Large intestine (tissue), 12 donors: ENCODE measurements at places on chromosomes 16 and 17.

DNA sequence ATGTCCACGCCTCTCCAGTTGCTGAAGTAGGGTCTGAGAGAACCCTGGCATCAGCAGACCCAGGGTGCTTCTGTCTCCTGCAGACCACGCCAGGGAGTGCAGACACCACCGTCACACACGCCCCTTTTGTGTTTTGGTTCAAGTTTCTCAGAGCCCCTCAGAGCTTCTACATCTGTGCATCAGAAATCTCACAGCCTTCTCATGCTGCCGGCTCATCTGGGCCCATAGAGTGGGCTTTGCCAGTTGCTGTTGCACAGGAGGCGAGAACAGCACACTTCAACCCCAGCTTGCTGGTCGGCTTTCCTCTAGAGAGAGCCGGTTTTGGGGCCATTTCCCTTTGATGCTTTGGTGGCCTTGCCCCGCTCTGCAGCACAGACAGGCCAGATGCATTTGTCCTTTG, 60.9 kb downstream of the PDPK1 start:
- peaks cover 3% of the 10 kb centered on the region for H3K4me1 ChIP-seq
- peaks cover 36% of the 10 kb centered on the region for H3K36me3 ChIP-seq
- H3K27me3 ChIP-seq, result no peaks in the 10 kb centered on the region
- H3K4me3 ChIP-seq, result no peak overlapping the region

DNA sequence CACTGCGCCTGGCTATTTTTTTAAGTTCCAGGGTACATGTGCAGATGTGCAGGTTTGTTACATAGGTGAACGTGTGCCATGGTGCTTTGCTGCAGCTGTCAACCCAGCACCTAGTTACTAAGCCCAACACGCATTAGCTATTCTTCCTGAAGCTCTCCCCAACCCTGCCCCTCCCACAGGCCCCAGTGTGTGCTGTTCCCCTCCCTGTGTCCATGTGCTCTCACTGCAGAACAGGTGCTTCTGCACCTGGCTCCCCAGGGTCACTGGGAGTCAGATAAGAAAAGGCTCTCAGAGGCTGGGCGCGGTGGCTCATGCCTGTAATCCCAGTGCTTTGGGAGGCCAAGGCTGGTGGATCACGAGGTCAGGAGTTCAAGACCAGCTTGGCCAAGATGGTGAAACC, 6.2 kb downstream of the HASPIN start:
- H3K27me3 ChIP-seq, result no peaks in the 10 kb centered on the region
- H3K27ac ChIP-seq, result no peak overlapping the region
- peaks cover 1% of the 10 kb centered on the region for H3K4me1 ChIP-seq
- no peaks in the 10 kb centered on the region for H3K36me3 ChIP-seq

- H3K27ac ChIP-seq, result no peak overlapping the region
- H3K36me3 ChIP-seq, result no peaks in the 10 kb centered on the region
- no peak overlapping the region for H3K4me3 ChIP-seq
- peaks cover 5% of the 10 kb centered on the region for H3K27me3 ChIP-seq
- no peak for DNase-seq
- H3K4me1 ChIP-seq, result no peaks in the 10 kb centered on the region
Observed at GRCh38 chr16:86377251-86378022, 132.9 kb upstream of the FOXF1 start.

- H3K27ac ChIP-seq, result no peak overlapping the region
- H3K4me1 ChIP-seq, result no peaks in the 10 kb centered on the region
- H3K4me3 ChIP-seq, result no peak overlapping the region
- DNase-seq, result no peak
- peaks cover 78% of the 10 kb centered on the region for H3K36me3 ChIP-seq
Observed at GRCh38 chr16:3509470-3509928, 8.7 kb downstream of the CLUAP1 start.

DNA sequence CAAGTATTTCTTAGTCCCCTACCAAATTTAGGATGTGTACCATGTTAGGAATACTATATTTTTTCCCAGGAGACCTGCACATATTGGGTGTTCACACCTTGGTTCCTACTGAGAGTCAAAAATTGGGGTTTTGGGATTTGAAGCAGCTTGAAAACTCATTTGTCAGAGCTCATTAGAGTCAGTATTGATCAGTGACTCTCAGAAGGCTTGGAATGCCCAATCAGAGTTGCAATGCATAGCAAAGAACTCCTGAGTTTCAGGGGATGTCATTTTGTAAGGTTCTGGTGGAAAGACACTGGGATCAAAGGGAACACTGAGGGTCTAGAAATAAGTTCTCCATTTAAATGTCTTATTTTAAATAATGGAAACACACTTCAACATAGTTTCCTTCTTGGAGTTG, 5.1 kb downstream of the HLF start:
- DNase-seq, result no peak
- no peaks in the 10 kb centered on the region for H3K4me1 ChIP-seq
- H3K4me3 ChIP-seq, result no peak overlapping the region
- H3K27ac ChIP-seq, result no peak overlapping the region
- H3K36me3 ChIP-seq, result no peaks in the 10 kb centered on the region

DNA sequence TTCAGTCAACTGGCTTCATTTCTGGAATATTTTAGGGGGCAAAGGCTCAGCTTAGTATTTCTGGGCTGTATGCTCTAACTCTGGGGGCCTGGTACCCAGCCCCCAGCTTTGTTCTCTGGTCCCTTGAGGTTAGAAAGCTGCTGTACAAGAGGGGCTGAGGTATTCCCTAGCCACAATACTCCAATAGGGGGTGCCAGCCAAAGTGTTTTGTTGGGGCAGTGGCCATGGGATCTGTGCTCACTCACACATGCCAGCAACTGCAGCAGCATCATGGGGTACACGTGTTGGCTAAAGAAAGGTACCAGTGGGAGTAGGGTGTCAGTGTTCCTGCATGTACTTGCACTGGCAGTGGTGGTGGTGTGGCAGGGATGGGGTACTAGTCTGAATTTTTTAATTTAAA, 257.3 kb downstream of the CA10 start:
- no peak overlapping the region for H3K27ac ChIP-seq
- H3K4me1 ChIP-seq, result no peaks in the 10 kb centered on the region
- no peaks in the 10 kb centered on the region for H3K27me3 ChIP-seq
- H3K4me3 ChIP-seq, result no peak overlapping the region

DNA sequence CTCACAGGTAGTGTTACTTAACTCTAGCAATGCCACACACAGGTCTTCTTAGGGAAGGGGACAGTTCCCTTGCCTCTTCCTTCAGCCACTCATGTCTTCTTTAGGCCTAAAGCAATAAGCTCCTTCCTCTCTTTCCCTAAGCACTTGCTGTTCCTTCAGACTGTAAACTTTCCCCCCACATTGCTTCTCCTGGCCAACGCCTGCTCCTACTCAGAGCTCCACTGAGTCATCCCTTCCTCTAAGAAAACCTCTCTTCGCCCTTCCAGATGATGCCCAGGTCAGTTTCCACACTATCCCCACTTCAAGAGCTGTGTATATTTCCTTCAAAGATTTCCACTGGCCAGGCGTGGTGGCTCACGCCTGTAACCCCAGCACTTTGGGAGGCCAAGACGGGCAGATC, 12.5 kb upstream of the EPOP start:
- no peaks in the 10 kb centered on the region for H3K27me3 ChIP-seq
- H3K27ac ChIP-seq, result no peak overlapping the region
- H3K4me3 ChIP-seq, result no peak overlapping the region
- H3K4me1 ChIP-seq, result no peaks in the 10 kb centered on the region

DNA sequence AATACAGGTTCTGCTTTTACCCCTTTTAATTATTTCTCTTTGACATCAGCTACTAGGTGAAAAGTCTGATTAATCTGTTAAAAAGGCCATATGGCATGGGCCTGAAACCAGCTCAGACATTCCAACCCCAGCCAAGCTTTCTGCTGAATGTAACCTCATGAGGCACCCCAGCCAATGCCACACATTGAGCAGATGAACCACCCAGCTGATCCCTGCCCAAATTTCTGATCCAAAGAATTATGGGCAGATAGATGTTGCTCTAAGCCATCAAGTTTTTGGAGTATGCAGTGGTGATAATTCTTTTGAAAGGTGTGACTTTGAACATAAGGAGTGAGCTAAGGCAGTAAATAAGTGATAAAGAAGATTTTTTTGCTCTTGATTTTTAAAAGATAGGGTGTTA, 177.6 kb upstream of the AXIN2 start:
- no peak overlapping the region for H3K4me3 ChIP-seq
- DNase-seq, result no peak
- H3K4me1 ChIP-seq, result no peaks in the 10 kb centered on the region
- H3K27me3 ChIP-seq, result no peaks in the 10 kb centered on the region
- H3K27ac ChIP-seq, result no peak overlapping the region

- peak overlapping the region; percentile 4 for H3K27ac ChIP-seq
- no peak overlapping the region for H3K4me3 ChIP-seq
- H3K36me3 ChIP-seq, result peaks cover 38% of the 10 kb centered on the region
- H3K4me1 ChIP-seq, result peaks cover 27% of the 10 kb centered on the region
- H3K27me3 ChIP-seq, result no peaks in the 10 kb centered on the region
Observed at GRCh38 chr17:43019418-43019817, 2.8 kb downstream of the VAT1 start.

GRCh38 chr17:34420254-34420766, 57.3 kb upstream of the CCL1 start:
- peaks cover 35% of the 10 kb centered on the region for H3K27me3 ChIP-seq
- peak; percentile 26 for DNase-seq
- no peaks in the 10 kb centered on the region for H3K4me1 ChIP-seq
- no peaks in the 10 kb centered on the region for H3K36me3 ChIP-seq

DNA sequence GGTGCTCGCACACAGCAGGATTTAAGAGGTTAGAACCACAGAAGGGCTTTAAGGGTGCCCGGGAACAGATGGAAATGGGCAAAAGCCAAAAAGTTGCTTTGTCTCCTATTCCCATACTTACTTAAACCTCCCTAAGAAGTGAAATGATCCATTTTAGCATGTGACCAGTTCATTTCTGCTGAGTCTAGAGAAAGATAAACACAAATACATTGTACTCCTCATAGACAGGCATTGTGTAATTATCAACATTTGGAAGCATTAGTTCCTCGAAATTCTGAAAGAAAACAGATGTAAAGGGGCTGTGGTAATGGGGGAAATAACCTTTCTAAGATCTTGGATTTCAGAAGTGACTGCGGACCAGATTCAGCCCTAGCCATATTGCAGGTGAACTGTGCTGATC, 178.3 kb downstream of the CYB561 start:
- H3K4me3 ChIP-seq, result no peak overlapping the region
- H3K4me1 ChIP-seq, result no peaks in the 10 kb centered on the region
- no peak overlapping the region for H3K27ac ChIP-seq
- no peak for DNase-seq

DNA sequence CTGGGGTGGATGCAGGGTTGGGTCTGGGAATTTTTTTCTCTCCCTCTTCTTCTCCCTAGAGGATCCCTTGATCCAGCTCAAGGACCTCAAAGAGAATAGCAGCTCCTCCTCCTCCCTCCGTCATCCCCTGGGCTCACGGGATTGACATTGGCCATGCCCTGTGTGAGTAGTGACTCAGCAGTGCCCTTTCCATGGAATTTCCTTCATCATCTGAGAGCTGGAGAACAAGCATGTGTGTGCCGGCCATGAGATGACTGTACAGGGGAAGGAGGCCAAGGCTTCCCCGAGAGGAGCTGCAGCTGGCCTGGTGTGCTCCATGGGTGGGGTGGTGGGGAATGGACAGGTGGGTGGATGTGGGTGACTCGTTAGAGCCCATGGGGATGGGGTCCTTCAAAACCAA, 8.9 kb upstream of the WSCD1 start:
- no peaks in the 10 kb centered on the region for H3K36me3 ChIP-seq
- no peaks in the 10 kb centered on the region for H3K4me1 ChIP-seq
- H3K27me3 ChIP-seq, result peaks cover 29% of the 10 kb centered on the region
- no peak for DNase-seq
- H3K4me3 ChIP-seq, result no peak overlapping the region
- no peak overlapping the region for H3K27ac ChIP-seq

DNA sequence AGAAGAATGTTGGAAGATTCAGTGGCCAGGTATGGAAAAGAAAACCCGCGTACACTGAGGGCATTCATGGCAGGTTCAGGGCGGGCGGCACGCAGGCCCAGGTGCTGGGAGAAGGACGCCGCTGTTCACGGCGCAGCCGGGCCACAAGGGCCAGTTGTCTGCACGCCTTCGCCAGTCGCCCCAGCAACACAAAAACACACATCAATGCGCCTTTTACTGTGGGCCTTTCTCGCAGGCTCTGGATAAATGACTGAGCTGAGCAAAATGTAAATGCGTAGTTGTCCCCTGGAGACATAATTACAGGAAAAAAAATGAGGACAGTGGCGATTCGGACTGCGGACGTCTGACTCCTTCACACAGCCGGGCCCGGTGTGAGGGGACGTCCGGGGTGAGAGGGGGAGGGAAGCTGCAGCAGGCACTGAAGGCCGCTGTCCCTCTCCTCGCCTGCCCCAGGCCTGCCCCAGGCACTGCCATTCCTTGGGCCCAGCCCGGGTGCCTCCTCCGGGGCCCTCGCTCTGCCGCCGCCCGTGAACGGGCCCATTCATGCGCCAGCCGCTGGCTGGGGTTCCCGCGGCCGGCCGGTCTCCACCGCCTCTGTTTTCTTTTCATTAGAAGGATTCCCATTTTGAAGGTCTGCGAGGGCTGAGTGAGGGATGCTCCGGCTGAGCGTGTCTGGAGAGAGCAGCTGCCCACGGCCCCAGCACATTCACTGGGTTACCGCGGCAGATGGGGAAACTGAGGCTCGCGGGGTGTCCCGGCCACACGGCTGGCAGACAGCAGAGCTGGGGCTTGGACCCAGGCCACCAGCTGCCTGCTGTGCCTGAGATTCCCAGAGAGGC, 6.5 kb upstream of the ZNF469 start:
- H3K27me3 ChIP-seq, result peaks cover 2% of the 10 kb centered on the region
- no peaks in the 10 kb centered on the region for H3K36me3 ChIP-seq
- no peak for DNase-seq
- no peak overlapping the region for H3K27ac ChIP-seq
- no peak overlapping the region for H3K4me3 ChIP-seq

DNA sequence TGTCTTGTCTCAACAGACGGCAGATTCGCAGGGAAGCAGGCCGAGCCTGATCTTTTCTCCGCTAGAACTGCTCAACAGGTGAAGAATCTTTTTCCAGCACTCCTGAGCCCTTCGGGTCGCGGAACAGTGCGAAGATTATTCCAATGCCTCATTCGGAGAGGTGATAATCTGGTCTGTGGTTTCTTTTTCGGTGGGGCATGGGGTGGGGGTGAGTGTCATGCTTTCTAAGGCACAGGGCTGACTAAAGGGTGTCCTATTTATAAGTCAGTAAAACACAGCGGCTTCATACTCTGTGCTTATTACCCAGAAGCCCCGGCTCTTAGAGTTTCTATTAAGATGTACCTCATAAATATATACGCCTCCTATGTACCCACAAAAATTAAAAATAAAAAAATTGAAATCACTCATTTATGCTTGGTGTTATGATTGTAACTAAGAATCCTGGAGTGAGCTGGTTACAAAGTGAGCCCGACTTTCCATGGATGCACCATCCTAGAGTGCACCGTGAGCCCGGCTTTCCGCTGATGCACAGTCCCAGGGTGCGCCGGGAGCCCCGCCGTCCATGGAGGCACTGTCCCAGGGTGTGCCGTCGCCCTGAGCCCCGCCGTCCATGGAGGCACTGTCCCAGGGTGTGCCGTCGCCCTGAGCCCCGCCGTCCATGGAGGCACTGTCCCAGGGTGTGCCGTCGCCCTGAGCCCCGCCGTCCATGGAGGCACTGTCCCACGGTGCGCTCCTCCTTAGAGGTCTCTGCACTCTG, 164.9 kb downstream of the IRX3 start:
- H3K4me1 ChIP-seq, result no peaks in the 10 kb centered on the region
- no peaks in the 10 kb centered on the region for H3K27me3 ChIP-seq
- H3K27ac ChIP-seq, result no peak overlapping the region
- no peak overlapping the region for H3K4me3 ChIP-seq
- no peak for DNase-seq
